ENCODE measurements at places on chromosomes 2 and 18.

- no peak for DNase-seq
Observed at GRCh38 chr18:48017635-48018034, 87.2 kb upstream of the SMAD2 start.

DNA sequence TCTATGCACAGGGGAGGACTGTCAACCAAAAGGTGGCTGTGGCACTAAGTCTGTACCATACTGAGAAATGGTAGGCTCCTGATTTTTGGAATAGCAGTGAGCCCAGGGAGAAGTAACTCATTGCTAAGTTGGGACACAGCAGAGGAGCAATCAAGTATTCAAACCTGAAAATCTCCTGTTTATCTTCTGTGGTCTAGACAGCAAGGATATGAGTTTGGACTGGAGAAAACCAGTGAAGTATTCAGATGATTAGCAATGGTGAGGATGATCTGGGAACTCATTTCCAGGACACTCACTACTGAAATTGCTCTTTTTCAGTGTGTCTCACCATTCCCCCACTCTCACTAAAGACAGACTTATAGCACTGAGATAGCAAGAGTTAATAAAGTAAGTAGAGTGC is 112.0 kb downstream of the GULP1 start:
- DNase-seq = no peak

- DNase-seq = no peak
Observed at GRCh38 chr18:38445804-38446145, 880.2 kb upstream of the CELF4 start.

DNA sequence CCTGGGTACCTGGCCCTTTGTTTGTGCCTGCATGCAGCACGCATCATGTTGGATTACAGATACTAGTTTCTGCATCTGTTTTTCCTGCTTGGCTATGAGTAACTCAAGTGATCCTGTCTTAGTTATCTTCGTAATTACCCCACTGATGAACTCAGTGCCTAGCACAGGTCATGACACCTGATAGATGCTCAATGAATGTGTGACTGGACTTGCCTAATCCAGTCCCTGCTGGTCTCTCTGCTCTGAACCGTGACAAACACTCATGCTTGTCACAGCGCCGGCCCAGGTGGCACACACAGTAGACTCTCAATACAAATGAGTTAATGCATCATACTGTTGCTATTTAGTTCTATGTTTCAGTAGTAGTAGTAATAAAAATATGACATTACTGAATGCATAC is 31.2 kb upstream of the NTSR2 start:
- DNase-seq = no peak

- DNase-seq = no peak
Observed at GRCh38 chr2:225052703-225053102, 10.4 kb upstream of the DOCK10 start.

GRCh38 chr2:10369269-10370255 is 66.9 kb downstream of the HPCAL1 start:
- DNase-seq = no peak

DNA sequence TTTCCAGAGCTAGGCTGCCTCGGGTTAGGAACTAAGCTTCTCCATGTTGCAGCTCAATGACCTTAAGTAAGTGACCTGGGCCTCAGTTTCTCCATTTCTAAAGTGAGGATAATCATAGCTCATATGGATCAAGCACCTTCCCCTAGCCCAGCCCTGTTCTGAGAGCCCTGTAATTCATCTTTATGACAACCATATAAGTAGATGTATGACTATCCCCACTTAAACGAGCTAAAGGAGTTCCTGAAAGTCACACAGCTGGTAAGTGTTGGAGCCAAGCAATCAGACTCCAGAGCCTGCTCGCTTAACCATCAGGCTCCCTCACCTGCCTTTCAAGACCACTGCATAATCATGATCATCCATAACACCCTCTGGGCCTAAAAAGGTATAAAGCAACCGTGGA is 135.4 kb downstream of the SP3 start:
- no peak for DNase-seq

DNA sequence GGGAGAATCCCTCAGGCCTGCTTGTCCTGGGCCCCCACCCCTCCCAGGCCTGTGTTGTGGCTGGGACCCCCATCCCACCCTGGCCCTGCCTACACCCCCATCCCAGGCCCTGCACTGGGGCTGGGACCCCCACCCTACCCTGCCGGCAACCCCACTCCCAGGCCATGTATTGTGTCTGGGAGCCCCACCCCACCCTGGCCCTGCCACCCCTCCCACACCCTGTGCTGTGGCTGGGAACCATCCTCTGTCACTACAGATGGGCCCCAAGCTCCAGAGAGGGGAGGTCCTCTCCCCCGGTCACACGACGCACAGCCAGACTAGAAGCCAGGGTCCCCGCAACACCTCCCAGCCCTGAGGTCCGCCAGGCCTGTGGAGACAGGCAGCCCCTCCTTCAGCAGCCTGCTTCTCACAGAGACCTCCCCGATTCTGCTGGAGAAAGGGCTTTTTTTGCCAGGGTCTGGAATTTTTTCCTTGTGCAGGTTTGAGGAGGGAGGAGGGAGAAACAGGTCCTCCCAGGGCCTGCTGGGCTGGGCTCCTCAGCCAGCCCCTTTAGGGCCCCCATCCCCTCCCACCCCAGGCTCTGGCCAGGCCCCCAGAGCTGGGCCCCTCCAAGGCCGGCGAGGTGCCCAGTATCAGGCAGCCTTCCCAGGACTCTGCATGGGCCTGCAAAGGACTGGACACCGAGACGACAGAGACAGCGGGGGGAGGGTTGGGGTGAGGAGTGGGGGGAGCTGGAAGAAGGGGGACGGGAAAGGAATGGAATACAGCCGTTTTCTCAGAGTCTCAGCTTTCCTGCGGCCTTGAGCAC is 28.0 kb downstream of the KIF1A start:
- no peak for DNase-seq

DNA sequence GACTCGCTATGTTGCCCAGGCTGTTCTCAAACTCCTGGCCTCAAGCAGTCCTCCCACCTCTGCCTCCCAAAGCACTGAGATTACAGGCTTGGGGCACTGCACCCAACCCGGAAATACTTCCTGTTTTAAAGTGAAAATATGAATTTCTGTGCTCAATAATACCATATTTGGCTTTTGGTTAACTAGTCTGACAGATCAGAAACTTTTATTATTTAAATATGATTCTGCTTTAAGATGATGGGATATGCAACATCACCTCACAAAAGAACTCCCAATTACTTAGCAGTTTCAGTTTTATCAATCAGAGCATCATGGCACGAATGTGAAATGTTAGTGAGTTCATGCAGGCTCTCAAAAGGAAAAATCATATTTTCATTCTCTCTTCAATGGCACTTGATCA is 120.6 kb downstream of the PTRHD1 start:
- no peak for DNase-seq

GRCh38 chr2:127419112-127419430 is 844 bp downstream of the PROC start:
- DNase-seq = no peak

Measured in effector memory CD4-positive, alpha-beta T cell (primary cell).